ENCODE measurements at places on chromosomes 13 and 19.

DNA sequence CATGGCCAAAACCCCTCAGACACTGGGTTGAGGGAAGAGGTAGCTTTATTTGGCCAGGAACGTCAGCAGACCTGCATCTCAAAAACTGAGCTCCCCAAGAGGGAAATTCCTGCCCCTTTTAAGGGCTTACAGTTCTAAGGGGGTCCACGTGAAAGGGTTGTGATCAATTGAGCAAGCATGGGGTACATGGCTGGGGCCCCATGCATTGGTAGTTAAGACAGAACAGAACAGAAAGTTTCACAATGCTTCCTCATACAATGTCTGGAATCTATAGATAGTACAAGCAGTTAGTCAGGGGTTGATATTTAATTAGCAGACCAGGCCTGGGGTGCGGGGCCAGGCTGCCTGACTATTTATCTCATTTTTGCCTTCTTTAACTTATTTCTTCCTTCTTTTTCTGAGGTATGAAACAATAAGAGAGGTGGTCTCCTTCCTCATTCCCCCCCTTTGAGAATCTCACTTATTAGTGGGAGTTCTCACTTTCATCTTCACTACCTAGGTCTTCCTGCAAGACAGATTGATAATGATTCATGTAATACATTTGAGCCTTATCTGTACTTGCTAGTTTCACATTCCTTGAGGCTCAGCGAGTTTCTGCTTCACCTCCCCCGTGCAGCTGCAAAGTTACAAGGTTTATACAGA lies 84.8 kb downstream of the SLC25A15 start:
- DNase-seq: no peak

GRCh38 chr13:102873653-102874052 lies 27.8 kb downstream of the ERCC5 start:
- DNase-seq: no peak

GRCh38 chr19:50460161-50460765 lies 16.0 kb upstream of the EMC10 start:
- DNase-seq: no peak

GRCh38 chr13:30810261-30810701 lies 74.9 kb downstream of the ALOX5AP start:
- no peak for DNase-seq

DNA sequence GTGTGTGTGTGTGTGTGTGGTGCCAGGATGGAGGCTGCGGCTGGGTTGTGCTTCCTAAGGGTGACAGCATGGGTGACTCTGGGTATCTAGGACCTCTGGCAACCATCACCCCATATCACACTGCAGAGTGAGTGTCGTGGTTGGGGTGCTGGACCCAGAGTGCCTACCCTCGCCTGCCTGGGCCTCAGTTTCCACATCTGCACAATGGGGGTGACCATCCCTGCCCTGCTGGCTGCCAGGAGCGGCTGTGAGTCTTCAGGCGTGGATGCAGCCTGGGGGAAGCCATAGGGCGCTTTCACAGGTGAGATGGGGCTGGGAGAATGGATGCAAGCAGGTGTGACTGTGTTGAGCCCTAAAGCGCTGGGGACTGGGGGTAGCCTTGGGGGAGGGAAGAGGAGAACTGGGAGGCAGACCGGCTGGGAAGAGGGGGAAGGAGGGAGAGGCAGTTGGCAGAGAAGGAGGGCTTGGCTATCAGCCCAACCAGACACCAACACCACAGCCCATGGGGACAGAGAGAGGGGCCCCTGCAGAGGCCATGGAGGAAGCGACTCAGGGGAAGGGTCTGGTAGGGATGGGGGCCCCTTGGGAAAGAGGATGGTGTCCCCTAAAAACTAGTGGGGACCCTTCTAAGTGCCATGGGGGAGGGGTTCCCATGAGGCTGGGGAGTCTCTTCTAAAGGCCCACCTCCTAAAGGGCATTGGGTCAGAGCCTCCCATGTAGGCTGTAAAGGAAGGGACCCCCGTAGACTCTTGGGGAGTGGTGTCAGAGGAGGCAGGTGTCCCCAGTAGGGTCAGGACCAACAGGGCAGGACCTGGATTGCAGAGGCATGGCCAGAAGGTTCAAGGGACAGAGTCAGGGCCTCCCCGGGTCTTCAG lies 1.7 kb downstream of the PLPPR2 start:
- no peak for DNase-seq

DNA sequence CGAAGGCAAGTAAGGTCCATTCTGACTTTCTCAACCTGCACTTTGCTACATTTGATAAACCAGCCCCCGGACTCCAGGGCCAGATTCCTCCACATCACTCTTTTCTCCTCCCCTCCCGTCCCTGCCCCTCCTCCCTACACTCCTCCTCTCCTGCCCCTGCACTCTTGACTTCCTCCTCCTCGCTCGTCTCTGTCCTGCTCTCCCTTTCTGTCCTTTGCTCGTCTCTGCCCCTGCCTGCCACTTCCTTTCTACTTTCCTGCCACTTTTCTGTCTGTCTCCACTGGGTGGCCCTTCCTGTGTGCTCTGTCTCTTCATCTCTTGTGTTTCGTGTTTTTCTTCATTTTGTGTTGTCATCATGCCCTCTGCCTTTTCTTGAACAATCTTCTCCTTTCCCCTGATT lies 7.0 kb downstream of the U2AF2 start:
- no peak for DNase-seq

GRCh38 chr19:32977280-32977679 lies 5.2 kb downstream of the FAAP24 start:
- DNase-seq: no peak

DNA sequence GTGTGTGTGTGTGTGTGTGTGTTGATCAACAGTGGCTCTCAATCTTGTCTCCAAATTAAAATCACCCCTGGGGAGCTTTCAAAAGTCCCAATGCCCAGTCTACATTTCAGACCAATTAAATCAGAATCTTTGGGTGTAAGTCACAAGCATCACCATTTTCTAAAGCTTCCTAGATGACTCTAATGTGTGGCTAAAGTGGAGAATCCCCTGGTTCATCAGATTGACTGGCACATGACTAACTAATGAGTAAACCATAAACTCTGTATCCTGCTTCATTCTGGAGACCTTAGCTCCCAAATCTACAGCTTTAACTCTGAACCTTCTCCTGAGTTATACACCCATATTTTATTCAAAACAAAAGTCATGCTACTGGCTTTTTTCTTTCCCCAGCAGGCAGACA lies 131.3 kb downstream of the SUCLA2 start:
- DNase-seq: no peak

DNA sequence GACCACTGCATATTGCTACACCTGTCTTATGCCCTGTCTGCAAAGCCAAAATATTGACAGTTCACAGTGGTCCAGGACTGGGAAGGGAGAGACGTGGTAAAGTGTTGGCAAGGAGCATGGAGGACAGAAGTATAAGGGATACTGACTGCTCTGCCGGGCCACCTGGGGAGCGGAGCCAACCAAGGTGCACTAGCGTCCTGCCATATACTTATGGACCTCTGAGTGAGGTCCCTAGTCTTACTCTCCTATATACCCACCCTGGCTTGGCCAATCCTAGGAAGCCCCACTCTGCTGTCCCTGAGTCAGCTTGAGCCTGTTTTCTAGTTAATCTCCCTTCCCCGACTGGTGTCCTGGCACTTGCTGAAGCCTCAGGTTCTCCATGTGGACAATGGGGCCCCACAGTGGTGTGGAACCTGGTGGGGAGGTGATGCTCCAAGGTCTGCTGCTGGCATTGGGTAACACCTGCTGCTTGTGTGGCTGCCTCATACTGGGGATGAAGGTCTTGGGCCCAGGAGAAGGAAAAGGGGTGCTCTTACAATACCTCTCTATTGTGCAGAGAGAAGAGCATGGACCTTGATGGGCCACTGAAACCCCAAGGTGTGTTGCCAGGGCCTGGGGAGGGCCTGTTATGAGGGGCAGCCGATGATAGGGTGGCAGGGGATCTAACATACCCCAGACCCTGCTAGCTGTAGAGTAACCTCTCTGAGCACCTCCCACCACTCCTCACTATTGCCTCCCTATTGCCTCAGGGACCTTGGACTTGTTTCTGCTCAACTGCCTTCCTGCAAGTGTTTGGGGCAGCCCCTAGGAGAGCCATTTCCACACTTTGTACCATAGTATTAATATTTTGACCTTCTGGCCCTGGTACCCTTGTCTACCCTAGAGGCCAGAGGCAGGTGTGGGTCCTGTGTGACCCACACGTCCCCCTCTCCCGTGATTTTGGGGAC lies 6.7 kb upstream of the TRIM28 start:
- DNase-seq: no peak

GRCh38 chr13:26951581-26952177 lies 191.1 kb upstream of the GPR12 start:
- no peak for DNase-seq

GRCh38 chr13:94415500-94416237 lies 63.8 kb downstream of the DCT start:
- no peak for DNase-seq

- DNase-seq: no peak
Measured at GRCh38 chr13:26719356-26719945, 41.1 kb downstream of the GPR12 start.

DNA sequence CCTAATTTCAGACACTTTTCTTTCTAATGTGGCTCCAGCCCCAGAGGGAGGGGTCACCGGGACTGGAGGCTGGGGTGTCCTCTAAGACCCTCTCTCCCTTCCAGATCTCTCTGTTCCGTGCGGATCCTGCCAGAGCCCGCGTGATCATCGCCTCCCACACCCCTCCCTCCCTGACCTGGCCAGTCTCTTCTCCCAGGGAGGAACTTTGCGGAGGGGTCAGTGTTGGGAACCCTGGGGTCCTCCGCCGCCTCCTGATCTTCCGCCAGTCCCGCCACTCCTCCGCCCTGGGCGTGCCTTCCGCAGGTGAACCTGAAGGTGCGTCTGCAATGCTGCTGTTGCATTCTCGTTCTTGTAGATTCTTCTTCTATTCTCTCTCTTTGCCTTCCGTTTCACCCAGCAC lies 9.1 kb downstream of the SOX21 start:
- no peak for DNase-seq

DNA sequence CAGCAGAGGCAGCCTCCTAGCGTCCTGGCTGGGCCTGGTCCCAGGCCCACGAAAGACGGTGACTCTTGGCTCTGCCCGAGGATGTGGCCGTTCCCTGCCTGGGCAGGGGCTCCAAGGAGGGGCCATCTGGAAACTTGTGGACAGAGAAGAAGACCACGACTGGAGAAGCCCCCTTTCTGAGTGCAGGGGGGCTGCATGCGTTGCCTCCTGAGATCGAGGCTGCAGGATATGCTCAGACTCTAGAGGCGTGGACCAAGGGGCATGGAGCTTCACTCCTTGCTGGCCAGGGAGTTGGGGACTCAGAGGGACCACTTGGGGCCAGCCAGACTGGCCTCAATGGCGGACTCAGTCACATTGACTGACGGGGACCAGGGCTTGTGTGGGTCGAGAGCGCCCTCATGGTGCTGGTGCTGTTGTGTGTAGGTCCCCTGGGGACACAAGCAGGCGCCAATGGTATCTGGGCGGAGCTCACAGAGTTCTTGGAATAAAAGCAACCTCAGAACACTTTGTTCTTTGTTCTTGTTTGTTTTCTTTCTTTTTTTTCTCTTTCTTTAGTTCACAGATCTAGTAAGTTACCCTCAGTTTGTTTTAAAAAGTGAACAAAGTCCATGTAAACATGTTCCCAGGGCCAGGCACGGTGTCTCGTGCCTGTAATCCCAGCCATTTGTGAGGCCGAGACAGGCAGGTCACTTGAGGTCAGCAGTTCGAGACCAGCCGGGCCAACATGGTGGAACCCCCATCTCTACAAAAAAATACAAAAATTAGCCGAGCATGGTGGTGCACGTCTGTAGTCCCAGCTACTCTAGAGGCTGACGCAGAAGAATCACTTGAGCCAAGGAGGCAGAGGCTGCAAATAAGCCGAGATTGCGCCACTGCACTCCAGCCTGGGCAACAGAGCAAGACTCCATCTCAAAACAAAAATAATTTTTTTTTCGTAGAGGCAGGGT lies 10.2 kb downstream of the ANGPTL4 start:
- DNase-seq: no peak

GRCh38 chr13:20288561-20288960 lies 56.4 kb upstream of the GJB6 start:
- no peak for DNase-seq

DNA sequence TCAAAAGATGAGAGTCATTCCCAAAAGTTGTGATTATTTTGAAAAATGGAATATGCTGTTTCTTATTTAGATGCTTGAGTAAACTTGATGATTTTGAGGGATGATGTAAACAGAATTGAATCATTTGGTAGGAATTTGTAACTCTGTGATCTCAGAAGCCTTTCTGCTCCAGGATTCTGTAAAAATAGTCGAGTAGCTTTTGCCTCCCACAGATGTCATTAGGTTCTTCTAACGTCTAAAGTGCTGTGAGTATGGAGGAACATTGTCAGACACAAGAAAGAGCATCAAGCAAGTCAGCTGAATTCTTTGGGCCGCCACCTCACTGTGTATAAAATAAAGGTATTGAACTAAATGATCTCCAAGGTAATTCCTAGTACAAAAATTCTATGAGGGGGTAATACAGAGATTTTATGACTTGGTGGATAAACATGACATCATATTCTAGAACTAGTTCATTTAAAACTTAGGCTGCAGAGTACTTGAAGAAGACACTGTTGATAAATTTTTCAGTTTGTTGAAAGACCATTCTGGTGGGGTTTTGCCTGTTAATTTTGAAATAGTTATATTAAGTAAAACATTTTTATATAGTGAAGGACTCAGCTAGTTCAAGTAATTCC lies 1.4 kb upstream of the GPR183 start:
- DNase-seq: no peak

GRCh38 chr13:19185865-19186645 lies 4.4 kb upstream of the TUBA3C start:
- DNase-seq: no peak

DNA sequence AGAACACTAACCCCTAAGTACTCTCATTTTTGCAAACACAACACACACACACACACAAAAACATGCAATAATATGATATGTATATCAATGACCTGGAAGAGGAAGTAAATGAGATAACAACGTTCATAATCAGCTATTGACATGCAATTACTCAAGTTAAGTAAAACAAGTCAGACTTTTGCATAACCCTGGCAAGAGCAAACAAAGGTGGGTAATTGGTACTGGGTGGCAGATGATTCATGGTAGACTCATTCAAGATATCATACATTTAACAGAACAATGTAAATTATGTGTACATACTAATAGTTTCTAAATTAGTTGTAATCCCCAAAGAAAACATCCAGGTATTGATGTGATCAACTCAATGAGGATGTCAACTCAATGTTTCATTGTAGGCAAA lies 508.8 kb downstream of the DACH1 start:
- no peak for DNase-seq

DNA sequence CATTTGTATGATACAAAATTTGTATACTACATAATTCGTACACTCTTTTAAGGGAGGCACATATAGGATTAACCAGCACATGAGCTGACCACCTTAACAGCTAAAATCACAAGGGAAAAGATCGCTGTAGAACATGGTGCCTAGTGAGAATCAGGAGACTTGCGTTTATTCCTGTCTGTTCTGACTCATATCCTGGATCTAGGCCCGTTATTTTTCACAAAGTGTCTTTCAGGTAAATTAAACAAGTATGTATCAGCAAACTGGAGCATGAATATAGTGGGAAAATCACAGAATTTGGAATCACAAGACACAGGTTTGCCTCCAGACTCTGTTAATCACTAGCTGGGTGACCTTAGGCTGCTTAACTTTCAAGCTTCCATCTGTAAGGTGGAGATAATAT lies 47.5 kb upstream of the ESD start:
- DNase-seq: no peak

GRCh38 chr19:39802958-39803357 lies 24.3 kb downstream of the LEUTX start:
- DNase-seq: no peak

- no peak for DNase-seq
Measured at GRCh38 chr19:815079-815774, 6.5 kb downstream of the PLPPR3 start.

All from stimulated activated CD4-positive, alpha-beta T cell treated with anti-CD3 and anti-CD28 coated beads, TNF-alpha, amount 100 ng/mL, for 1 hour (primary cell).